ENCODE measurements at places on chromosomes 2 and 18. TPM values are rescaled to one million over a fixed set of nuclear protein-coding genes. Genes with fewer than 3 reads are reported as not detected.

The STAT1 gene
- total RNA-seq, result 124 TPM

The EVA1A gene
- total RNA-seq, result 43.5 TPM

The INHA gene
- total RNA-seq, result not detected

- no peak for DNase-seq
Measured at GRCh38 chr18:62973689-62974088, 258.3 kb downstream of the PHLPP1 start.

DNA sequence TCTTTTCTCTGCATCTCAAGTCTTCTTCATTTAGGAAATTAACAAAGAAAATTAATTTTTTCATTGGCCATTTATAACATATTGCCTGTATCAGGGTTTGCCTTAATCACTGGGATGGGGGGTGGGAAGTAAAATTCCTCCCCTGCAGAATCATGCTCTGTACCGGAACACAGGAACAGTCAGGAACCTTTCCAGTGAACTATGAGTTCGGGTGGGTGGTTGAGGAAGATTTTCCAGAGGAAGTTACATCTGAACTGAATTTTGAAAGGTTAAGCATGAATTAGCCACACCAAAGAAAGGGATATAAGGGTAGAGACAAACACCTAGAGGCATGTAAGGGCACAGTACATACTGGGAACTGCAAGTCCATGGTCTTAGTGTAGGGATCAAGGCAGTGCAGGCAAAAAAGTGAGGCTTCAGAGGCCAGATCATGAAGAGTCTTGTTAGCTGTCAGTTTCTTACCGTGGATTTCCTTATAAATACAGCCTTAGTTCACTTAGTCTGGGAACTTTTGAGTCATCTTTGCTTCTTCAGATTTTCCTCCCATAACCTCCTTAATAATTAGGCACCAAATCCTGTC, 55.6 kb downstream of the FAM117B start:
- DNase-seq, result peak; percentile 5

- no peak for DNase-seq
Measured at GRCh38 chr2:47211497-47212011, 56.4 kb upstream of the STPG4 start.

DNA sequence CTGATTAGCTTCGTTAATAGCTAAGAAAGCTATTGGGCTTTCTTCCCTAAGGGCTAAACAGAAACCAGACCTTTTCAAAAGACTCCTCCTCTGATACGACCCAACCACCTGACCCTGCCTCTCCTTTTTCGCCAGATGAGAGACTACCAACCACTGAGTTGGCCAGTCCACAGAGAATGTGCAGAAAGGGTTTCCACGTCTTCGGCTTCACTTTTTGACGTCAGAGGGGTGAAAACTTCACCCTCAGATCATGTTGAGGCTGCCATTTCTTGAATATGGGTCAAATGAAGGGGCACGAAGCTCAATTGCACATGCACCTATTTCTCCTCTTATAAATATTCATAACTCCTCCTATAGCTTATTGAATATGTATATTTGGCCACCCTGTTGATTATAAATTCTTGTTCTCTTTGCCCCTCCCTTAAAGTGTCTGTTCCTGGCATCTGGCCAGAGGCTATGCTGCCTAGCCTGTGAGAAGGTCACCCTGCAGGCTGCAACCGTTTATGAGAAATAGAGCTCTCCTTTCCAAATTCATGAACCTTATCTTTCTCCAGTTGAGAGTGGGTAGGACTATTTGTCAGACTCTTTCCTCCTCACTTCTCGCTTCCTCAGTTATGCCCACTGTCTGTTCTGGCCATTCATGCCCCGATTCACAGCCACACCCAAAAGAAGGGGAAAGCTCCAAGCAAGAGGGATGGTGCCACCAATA, 301.6 kb downstream of the STK39 start:
- no peak for DNase-seq

DNA sequence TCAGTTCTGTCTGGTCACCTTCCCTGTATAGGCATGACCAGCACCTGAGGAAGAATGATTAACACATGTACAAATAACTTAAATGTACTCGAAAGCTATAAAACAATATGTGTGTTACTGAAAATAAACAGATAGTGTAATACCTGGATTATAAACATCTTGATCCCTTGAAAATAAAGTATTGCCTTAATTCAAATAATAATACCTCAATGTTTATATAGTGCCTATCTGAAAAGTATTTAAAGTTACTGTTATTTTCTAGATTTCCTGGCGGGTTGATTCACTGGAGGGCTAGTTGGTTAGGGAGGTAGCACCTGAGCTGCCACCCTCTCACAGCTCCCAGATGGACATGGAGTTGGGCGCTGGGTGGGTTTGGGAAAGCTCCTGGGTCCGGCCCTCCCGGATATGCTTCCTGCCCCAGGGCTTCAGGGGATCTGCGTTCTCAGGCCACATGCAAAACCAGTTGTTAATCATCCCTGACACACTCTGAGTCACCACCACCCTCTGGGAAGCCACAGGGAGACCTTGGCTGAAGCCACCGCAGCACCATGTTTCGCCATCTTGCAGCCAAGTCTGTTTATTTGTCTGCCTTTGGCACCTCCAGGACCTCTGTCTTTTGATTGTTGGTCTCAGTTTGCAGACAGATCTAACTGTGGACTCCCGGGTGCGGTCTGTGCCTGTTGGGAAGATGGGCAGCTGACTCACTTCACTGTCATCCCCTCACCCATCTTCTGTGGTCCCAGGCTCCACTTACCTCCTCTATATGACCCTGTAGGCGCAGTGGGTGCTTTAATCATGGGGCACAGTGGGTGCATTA, 35.3 kb downstream of the RAB31 start:
- peak; percentile 75 for DNase-seq

DNA sequence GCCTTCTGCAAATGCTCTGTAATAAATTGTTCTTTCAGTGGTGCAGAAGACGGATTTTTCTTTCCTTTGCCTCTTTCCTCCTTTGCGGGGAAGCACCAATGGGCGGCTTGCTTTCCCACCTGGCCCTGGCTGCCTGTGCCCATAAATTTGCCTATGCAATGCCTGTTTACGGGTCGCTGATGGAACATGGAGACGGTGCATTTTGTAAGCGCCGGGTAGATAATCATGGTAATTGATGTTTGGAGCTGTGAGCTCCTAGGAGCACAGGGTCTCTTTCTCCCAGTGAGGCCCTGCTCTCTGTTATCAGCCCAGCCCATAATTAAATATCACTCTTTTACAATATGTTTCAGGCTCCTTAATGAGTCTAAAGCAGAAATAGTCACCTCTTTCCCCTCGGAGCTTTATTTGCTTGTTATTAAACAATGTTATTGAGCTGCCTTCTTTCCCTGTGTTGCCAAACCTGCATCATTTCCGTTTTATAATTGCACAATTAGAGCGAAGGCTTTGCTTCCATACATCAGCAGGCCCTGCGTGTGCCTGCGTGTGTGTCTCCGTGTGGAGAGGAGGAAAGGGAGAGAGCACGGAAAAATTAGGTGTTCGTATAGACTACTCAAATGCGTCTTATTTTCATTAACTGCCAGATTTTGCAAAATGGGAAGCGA, 437.4 kb upstream of the POU3F3 start:
- DNase-seq, result no peak
